Hematopoietic multipotent progenitor cell treated with erythropoietin and hydrocortisone succinate and interleukin-3 and kit ligand, for 6 days (in vitro differentiated cells): ENCODE measurements at places on chromosomes 2 and 18.

- DNase-seq = no peak
Measured at GRCh38 chr2:38066421-38067115, 9.4 kb downstream of the CYP1B1 start.

DNA sequence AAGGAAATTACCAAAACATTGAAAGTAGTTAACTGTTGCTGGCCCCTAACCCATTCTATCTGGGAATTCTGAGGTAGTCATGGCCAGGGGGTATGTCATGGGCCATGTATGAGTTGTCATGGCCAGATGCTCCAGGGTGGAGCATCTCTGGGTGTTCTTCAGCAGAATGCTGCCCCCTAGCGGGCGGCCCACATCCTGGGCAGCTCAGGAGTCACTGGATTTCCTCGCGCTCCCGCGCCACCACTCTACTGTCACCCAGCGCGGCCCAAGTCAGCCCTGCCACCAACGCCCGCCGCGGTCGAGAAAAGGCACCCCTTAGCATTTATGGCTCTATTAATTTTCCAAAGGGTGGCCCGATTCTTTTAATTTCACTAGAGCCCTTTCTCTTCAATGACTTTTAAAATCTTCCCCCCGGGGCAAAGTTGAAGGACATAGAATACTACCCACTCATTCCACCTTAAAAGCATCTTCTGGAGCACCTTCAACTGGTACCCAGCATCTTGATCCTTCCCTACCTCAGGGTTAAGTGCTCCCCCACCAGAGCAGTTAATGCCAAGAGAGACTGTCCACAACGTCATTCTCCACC is 41.6 kb downstream of the PKDCC start:
- peak; percentile 66 for DNase-seq

DNA sequence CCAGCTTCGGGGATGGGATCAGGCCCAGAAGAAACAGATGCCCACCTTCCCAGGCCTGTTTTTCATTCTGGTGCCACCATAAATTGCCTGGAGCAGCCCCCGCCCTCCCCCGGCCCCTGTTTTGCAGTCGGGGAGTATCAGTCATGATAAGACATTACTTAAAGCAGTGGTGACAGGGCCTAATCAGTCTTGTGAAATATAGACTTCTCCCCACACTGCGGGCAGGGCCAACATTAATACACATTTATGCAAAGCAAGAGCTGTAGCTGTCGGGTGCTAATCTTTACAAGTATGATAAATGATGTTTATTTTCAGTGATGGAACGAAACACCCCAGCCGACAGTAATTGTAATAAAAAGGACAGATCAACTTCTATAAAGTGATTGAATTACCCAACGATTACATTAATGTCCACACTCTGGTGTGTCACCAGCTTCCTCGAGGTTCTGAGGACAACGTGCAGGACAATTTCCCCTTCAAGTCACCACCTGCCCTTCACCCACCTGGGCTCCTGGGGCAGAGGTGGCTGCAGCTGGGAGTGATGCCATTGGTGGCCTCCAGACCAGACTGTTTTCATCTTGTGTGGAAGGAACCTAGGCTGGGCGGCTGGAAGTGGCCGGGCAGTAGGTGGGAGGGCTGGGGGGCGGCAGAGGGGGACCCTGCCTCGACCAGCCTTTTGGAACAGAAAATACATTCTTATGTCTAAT is 226.0 kb downstream of the TFCP2L1 start:
- no peak for DNase-seq

GRCh38 chr18:44712025-44712424 is 31.3 kb downstream of the SETBP1 start:
- no peak for DNase-seq

DNA sequence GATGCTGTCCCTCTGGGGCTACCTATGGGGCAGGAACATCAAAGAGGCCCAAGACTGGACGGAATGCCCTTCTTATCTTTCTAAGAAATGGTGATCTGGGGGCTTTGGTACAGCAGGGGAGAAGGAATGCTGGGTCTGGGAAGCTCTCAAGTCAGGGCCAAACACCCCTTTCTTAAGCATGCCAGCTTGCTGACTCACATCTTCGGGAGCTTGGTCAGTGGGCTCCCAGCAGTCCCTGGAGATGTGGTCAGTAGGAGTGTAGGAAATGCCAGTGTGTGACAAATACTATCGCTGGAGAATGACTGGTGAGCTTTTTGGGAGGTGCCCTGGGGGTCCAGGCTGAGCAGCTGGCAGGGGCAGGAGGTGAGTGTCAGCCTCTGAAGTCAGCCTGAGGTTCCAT is 105.0 kb upstream of the CDC42EP3 start:
- DNase-seq = no peak

DNA sequence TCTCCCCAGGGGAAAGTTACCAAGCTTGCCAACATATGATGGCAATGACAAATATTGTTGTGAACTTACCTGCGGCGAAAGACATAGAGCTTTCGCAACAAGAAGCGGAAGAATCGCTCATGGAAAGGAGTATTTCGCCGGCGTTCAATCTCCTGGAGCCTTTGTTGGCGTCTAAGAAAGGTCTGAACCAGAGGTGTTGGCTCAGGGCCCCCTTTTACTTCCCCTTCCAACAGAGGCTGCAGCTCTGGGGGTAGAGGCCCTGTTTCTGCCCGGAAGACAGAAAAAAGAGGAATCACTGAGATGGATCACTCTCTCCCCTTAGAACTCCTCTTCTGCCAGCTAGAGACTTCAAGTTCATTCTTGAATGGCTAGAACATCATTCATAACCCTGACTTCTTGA is 10.8 kb downstream of the GGCX start:
- DNase-seq = peak; percentile 43

- DNase-seq = no peak
Measured at GRCh38 chr2:118644190-118644589, 203.3 kb downstream of the EN1 start.

DNA sequence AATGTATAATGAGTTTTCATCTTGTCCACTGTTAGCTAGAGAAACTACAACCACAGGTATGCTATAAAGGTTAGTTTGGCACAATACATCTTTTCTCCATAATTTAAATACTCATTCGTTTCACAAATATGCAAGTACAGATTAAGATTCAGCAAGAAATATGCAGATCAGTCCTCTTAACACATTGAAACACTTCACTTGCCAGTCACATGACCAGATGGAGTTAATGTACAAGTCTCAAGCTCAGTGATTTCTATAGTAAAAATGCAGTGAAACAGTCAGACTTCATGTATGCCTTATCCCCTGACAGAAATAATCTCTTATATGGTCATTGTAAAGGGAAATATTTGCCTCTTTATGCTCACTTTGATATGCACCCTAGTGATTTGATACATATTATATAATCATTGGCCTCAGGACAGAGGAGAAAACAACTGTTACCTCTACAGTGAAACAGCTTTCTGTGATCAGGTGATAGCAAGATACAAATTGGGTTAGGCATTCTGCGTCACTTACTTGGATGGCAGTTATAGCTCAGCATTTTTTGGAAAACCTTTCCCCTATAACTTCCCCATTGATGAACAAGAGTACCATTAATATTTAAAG is 104.6 kb downstream of the TCF4 start:
- no peak for DNase-seq

DNA sequence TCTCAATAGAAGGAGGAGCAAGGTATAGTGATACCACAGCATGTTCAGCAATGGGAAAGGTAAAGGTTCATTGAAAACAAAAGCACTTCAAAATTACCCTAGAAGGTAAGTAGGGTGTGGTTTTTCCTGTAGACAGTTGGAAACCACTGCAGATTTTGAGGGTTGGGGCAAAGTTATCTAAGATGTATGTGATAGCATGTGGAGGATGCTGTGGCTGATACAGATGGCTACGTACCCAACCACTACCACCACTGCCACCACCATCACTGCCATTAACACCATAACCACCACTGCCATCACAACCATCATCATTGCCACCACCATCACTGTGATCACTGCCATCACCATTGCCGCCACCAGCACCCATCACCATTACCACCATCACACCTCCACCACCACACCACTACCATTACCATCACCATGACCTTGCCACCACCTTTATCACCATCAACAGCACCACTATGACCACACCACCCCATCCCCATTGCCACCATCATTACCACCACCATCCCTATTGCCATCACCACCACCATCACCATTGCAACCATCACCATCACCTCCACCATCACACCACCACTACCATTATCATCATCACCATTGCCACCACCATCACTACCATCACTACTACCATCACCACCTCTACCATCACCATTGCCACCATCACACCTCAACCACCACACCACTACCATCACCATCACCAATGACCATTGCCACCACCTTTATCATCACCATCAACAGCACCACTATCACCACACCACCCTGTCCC is 3.7 kb downstream of the TMSB10 start:
- no peak for DNase-seq

- peak; percentile 36 for DNase-seq
Measured at GRCh38 chr2:65227020-65227455, 593 bp upstream of the ACTR2 start.

- DNase-seq = no peak
Measured at GRCh38 chr2:238974501-238975166, 126.7 kb downstream of the TWIST2 start.

- DNase-seq = no peak
Measured at GRCh38 chr2:10462178-10463083, 14.3 kb upstream of the ODC1 start.

GRCh38 chr2:77017355-77017745 is 504.8 kb downstream of the LRRTM4 start:
- DNase-seq = no peak

DNA sequence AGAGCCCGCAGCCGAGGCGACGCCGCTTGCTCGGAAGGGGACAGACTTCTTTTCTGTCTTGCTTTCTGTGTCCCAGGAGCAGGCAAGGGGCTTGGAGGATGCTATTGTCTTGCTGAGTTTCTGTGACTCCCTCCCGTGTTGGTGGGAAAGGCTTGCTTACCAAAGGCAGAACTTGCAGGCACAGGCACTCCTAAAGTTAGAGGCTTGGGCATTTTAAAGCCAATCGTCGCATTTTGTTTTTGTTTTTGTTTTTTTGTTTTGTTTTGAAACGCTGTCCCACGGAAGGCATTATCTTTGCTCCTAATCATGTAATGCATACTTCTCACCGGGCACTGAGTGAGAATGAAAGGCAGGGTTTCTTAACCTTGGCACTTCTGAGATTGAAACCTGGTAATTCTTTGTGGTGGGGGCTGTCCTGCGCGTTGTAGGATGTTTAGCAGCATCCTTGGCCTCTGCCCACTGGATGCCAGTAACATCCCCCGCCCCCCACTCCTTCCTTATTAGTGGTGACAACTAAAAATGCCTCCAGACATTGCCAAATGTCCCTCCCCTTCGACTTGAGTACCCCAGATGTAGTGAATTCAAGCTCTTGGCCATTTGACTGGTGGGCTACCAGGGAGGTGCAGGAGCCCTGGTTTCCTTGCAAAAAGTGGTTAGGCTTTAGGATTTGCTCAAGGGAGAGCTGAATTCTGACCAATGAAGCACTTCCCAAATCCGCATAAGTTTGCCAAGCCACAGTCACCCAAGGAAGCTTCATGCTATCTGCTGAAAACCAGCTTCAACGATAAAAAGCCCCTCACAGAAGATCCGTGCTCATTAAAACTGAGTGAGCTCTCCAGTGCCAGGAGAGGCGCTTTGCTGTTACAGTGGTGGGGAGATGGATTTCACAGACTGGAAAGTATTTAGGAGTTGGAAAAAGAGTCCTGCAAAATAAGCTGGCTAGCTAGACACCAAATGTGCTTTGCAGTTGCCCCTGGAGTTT is 1.2 kb downstream of the ANTXR1 start:
- DNase-seq = no peak

- no peak for DNase-seq
Measured at GRCh38 chr18:60506682-60507081, 134.1 kb upstream of the MC4R start.

DNA sequence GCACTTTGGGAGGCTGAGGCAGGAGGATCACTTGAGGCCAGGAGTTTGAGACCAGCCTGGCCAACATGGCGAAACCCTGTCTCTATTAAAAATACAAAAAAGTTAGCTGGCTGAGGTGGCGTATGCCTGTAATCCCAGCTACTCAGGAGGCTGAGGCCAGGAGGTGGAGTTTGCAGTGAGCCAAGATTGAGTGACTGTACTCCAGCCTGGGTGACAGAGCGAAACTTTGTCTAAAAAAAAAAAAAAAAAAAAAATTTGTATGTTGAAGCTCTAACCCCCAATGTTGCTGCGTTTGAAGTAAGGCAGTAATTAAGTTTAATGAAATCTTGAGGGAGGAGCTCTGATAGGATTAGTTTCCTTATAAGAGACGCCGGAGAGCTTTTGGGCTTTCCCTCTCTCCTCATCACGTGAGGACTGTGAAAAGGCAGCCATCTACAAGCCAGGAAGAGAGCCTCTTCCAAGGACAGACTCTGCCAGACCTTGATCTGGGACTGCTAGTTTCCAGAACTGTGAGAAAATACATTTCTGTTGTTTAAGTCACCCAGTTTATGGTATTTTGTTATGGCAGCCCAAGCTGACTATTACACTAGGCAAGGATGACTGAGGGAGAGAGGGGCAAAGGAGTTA is 11.5 kb upstream of the PNPT1 start:
- no peak for DNase-seq

DNA sequence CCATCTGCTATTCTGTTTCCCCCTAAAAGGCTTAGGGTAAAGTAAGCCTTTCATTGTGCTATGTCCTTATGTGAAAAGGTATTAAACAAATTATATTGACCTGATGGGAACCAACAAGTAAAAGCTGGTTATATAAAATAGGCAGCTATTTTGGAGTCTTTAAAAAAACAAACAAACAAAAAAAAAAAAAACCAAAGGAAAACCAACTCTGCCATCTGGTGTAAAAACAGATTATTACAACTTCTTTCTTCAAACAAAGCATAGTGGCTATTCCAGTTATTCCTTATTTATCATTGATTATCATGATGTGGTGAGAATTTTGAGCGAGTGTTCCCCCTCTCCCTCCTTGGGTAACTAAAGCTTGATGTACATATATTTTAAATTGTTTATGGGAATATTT is 122.3 kb upstream of the FHL2 start:
- DNase-seq = peak; percentile 46

DNA sequence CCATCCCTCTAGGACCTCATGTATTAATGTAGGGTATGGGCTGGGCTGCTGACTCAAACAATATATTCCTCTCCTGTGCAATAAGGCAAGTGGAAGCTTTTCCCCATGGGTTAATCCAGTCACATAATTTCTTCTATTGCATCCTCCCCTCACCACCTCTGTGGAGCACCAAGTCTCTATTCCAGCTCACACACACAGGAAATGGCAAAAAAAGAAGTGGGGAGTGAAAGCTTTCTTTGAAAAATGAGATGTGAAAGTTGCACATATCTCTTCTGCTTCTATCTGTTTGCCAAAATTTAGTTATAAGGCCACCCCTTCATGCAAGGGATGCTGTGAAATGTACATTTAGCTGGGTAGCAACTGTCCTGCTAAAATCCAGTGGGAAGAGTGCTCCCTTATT is 121.3 kb downstream of the CDC42EP3 start:
- no peak for DNase-seq

DNA sequence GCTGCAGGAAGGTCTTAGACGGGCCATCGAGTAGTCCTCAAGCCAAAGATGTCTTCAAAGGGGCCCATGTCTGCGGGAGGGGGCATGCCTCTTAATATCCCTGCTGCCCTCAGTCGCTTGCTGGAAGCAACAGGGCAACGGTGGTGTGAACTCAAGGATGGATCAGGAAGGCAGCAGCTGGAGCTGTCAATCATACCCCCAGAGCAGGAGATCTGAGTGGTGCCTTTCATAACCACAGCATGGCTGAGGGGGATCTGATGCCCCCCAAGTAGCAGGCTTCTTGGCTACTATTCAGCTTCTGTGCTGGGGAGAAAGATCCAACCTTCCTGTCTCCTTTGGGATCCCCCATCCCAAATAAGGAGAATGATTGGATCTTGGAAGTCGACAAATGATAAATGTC is 46.4 kb downstream of the INSIG2 start:
- no peak for DNase-seq

- no peak for DNase-seq
Measured at GRCh38 chr2:39571111-39571731, 94.5 kb upstream of the TMEM178A start.

- no peak for DNase-seq
Measured at GRCh38 chr18:68676913-68677312, 38.0 kb downstream of the TMX3 start.
